Muscle of leg (tissue), 16 donors: ENCODE measurements at places on chromosomes 13 and 19. TPM values are rescaled to one million over a fixed set of nuclear protein-coding genes. Genes with fewer than 3 reads are reported as not detected.

NEK5 gene
- 0.69 TPM for polyA plus RNA-seq

DNA sequence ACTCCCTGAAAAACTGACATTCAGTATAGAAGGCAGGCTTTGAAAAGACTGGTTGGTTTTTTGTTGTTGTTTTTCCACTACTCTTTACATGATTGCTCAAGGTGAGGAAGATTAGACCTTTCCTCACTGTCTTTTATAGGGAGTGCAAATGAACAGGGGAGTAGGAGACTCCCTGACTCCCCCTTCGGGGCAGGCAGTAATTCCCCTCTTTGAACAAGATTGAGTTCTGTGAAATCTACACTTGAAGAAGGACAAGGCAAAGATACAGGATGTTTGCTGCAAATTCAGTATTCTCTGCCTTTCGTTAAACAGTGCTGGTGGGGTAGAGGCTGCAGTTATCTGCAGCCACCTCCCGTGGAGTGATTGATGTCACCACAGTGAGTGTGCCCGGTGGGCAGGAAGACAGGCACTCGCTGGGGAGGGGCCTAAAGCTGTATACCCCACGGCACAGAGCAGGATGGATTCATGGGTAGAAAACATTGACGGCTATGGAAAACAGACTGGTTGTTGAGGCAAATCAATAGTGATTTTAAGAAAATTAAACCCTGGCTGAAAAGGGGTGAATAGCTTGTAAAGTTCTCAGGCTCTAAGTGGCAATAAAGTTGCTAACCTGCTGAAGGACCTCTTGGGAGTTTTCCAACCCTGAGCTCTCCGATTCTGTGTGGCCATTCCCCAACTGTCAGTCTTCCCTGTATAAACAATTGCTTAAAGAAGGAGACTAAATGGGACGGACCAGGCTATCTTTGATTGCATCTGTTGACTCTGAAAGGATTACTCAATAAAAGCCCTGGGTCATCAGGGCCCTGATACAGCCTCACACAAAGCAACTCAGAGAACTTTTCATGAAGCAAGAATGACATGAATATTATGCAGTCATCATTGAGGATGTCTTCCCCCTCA, 308.3 kb downstream of the TBC1D4 start:
- peaks cover 5% of the 10 kb centered on the region for H3K4me1 ChIP-seq
- H3K27me3 ChIP-seq = no peaks in the 10 kb centered on the region
- H3K27ac ChIP-seq = no peak overlapping the region
- no peak for DNase-seq

DNA sequence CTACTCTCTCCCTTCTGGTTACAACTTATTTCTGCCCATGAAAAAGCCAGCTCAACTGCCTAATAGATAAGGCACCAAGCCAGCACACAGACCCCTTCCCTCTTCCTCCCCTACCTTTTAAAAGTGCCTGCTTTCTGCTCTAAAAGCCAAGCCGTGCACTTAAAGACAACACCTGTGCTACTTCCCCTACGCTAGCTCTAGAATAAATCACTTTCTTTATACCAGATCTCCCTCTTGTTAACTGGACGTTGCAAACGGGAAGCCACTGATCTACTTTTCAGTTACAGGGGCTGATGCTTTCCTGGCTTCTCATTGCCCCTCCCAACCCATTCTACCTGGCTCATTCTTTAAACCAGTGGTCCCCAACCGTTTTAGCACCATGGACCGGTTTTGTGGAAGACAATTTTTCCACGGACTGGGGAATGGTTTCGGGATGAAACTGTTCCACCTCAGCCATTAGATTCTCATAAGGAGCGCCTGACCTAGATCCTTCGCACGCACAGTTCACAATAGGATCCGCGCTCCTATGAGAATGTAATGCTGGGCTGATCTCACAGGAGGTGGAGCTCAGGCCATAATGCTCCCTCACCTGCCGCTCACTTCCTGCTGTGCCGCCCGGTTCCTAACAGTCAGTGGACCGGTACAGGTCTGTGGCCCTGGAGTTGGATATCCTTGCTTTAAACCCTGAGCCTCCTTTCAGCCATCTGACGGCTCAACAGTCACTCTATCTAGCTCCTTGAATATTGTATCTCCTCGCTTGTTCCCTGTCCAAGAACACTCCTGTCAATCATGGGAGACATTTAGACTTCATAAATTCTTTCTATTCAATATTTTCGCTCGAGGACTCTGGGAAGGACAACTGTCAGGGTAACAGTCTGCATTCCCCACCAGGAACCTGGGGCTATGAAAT, 841 bp upstream of the ZNF223 start:
- peaks cover 9% of the 10 kb centered on the region for H3K4me1 ChIP-seq
- peaks cover 15% of the 10 kb centered on the region for H3K27me3 ChIP-seq
- peaks cover 6% of the 10 kb centered on the region for H3K36me3 ChIP-seq
- H3K4me3 ChIP-seq = peak overlapping the region; percentile 85
- peak overlapping the region; percentile 77 for H3K27ac ChIP-seq
- no peak for DNase-seq

DNA sequence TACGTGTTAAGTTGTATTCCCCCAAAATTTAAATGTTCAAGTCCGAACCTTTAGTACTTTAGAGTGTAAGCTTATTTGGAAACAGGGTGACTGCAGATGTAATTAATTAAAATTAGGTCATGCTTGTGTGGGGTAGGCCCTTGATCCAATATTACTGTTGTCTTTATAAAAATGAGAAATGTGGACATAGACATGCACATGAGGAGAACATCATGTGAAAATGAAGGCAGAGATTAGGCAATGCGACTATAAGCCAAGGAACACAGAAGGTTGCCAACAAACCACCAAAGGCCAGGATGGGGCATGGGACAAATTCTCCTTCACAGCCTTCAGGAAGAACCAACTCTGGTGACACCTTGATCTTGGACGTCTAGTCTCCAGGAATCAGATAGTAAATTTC, 1698.4 kb upstream of the SLC10A2 start:
- H3K27ac ChIP-seq = no peak overlapping the region
- no peaks in the 10 kb centered on the region for H3K4me1 ChIP-seq
- no peak overlapping the region for H3K4me3 ChIP-seq
- no peak for DNase-seq
- H3K36me3 ChIP-seq = no peaks in the 10 kb centered on the region
- no peaks in the 10 kb centered on the region for H3K27me3 ChIP-seq

GRCh38 chr13:36818804-36819738, at the start of gene RFXAP:
Gene RFXAP (plus strand): TSS chr13:36819222. CDS start chr13:36819358, 136 bp downstream.
- H3K4me1 ChIP-seq = peaks cover 12% of the 10 kb centered on the region
- DNase-seq = peak; percentile 95
- peak within 1 kb of the TSS; percentile 87 for H3K4me3 ChIP-seq
- H3K36me3 ChIP-seq = no peaks in the 10 kb centered on the region
- H3K27me3 ChIP-seq = no peaks in the 10 kb centered on the region
- peak within 1 kb of the TSS; percentile 68 for H3K27ac ChIP-seq

KISS1R gene
- not detected for polyA plus RNA-seq

- DNase-seq = no peak
- no peaks in the 10 kb centered on the region for H3K4me1 ChIP-seq
- H3K4me3 ChIP-seq = no peak overlapping the region
- H3K27me3 ChIP-seq = no peaks in the 10 kb centered on the region
Observed at GRCh38 chr13:43203781-43204180, 180.4 kb downstream of the DNAJC15 start.

- peak overlapping the region; percentile 84 for H3K4me3 ChIP-seq
- peaks cover 49% of the 10 kb centered on the region for H3K4me1 ChIP-seq
- peaks cover 29% of the 10 kb centered on the region for H3K36me3 ChIP-seq
- H3K27me3 ChIP-seq = no peaks in the 10 kb centered on the region
Observed at GRCh38 chr19:48713041-48713863, 6.3 kb downstream of the MAMSTR start.

FBN3 gene
- 9.8 TPM for polyA plus RNA-seq

NDUFA3 gene
- polyA plus RNA-seq = 89.3 TPM
